Stimulated activated CD4-positive, alpha-beta T cell treated with anti-CD3 and anti-CD28 coated beads, Interleukin-1b, Interleukin-23, amount 100 ng/mL, for 24 hours (primary cell): ENCODE measurements at places on chromosomes 4 and X.

GRCh38 chrX:103628386-103629317 is at the start of gene TCEAL1:
TSS of gene TCEAL1 (plus strand) at chrX:103628975. CDS start at chrX:103629917, 942 bp downstream.
- no peak for DNase-seq

GRCh38 chr4:15139599-15139998 is 137.3 kb downstream of the CPEB2 start:
- DNase-seq, result no peak

DNA sequence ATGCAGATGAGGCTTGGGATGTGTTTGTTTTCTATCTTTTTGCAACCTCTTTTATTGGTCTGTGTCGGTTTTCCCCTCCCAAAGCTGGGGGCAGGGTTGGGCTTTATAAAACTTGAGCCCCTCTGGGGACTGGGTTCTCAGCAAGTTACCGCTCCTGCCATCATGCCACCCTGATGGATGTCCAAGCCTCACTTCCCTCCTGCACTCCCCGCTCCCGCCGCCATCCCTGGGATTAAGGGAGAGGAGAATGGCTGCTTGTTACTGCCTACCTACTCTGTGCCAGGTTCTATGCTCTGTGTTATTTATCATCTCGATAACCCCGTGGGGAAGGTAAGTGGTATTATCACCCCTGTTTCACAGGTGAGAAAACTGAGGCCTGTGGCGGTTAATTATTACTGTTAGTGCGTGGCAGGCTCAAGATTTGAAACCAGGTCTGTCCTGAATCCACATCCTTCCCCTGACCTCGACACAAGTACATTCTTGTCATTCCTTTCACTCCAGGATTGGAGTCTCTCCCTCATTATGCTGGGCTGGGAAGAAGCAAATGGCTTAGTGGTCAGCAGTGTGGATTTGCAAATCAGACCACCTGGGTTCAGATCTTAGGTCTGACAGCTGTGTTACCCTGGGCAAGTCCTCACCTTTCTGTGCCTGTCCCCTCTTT is 4.5 kb downstream of the UBA1 start:
- DNase-seq, result no peak

DNA sequence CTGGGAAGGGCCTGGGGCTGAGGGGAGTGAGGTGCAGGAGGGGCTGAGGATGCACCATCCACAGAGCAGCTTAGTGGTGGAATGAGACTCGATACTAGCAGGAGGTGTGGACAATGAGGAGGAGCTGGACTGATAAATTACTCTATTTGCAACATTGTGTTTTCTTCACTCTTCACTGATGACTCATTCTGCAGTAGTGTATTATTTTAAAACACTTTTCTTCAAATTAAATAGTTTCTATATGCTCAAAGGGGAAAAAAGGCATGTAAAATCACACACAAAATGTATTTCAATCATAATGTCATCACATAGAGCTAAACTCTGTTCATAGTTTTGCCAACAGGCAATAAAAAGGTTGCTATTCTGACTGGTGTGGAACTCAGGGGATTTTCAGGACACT is 467.0 kb upstream of the CTSO start:
- DNase-seq, result no peak

DNA sequence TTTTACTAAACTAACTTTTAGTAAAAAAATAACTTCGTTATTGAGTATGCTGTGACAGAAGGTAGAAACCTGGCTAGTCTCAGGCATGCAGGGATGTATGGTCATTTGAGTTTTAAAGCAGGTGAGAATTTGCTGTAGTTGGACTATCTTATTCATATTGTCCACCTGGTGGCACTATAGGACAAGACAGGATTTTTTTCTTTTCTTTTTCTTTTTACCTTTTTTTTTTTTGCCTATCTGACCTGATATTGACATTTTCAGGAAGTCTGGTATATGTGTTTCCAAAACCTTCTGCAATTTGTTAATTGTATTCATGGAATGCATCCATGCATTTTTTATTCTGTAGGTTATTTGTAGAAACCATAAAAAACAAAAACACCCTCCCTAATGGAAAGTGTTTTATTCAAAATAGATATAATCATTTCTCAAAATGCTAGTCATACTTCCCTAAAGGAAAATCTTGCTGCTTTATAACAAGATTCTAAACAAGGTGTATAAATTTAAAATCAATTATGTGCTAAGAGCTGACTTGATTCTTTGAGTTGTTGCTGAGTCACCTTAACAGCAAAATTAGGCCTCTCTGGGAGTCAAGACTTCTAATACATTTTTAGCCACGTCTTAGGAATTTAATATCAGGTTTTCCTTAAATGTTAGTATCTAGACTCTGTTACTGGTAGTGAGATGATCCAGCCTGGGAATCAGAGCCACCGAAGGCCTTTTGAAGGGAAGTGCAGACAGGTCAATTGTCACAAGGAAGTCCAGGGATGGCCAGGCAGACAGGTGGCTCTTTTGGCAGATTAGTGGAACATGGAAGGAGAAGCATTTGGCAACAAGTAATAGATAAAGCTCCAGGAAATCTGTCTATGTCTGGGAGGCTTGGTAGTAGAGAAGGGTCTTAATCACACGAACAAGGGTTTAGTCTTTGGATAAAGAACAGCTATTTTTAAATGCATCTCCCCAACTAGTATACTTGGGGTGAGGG is 201.3 kb upstream of the GNPDA2 start:
- no peak for DNase-seq

GRCh38 chr4:140633124-140633523 is 64.4 kb upstream of the UCP1 start:
- no peak for DNase-seq

DNA sequence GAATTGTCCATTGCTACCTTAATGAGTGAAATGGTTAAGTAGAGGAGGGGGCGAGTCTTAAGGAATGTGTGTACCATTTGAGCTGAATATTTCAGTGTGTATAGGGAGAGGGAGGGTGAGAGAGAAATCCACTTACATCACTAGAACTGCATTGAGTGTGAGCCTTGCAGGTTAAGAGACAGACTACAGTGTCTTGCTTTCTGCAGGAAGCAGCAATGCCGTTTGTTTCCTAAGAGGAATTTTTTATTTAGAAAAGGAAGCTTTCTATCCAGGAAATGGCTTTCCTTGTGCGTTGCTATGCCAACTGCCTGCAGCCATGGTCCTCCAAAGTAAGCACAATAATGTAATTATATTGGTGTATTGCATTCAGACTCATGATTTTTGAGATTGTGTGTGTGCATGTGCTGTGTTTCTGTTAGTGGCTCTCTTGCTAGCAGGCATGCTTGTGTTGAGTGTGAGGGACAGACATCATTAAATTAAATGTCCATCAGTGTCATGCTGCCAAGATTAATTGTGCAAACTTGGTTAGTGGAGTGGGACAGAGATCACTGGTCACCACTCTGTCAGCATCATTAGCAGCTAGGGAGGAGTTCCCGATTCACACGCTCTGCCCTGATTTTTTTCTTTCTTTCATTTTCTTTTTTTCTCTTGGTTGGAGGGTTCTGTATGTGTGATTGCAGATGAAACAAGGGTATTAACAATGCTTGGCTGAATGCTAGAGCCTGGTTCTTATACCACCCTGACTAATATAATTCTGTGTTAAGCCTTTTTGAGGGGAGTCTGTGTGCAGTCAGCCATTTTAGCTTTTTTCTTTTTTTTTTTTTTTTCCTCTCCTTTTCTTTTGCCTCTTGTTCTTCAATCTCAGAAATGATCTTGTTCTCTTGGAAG is 164.3 kb downstream of the RAPGEF2 start:
- no peak for DNase-seq

DNA sequence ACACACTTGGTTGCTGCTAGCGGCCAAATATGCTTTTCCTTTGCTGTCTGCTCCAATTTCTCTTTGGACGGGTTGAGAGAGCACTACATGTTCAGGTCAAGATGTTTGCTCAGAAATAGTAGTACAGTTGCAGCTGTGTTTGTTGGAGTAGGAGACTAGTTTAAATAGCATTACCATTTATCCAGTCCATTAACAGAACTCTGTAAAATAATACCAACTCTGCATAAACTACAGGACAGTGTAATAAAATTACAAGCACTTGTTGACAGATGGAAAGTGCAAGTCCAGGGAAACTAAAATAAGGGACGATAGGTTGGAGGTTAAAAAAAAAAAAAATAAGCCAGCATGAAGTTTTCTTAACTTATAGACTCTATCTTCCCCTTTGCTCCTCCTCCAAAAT is 20.2 kb downstream of the SLIT2 start:
- DNase-seq, result no peak

- DNase-seq, result no peak
Observed at GRCh38 chrX:56726605-56727004, 2.4 kb upstream of the NBDY start.

DNA sequence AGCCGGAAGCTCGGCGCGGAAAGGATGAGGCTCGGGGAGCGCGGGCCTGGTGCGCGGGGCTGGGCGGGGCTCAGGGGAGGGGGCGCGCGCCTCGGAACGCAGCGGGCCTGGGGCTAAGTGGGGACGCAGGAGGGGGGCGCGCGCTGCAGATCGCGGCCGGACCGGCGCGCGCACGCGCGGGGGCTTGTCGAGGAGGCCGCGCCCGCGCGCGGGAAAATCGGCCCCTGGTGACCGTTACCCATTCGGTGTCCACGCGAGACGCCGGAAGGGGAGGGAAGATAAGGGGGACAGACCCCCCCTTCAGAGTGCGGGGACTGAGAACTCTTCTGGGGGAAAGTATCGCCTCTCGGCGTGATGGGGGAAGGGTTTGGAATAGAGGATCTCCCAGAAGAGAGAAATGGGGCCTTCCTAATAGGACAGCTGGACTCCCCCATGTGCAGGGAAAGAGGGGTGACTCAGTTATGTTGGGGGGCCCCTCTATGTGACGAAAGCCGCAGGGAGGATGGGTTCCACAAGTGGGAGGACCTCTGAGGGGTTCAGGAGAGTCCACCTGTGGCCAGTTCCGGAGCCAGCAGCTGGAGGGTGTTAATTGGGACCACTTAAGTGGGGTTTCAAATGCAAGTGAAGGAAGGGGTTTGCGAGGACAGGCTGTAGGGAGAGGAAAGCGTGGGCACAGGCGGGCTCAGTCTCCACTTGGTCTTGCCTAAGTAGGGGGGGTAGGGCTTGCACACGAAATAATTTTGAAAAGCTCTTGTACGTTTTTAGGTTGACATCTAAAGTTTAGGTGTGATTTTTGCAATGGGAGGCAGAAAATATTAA is 584 bp downstream of the SUV39H1 start:
- no peak for DNase-seq

DNA sequence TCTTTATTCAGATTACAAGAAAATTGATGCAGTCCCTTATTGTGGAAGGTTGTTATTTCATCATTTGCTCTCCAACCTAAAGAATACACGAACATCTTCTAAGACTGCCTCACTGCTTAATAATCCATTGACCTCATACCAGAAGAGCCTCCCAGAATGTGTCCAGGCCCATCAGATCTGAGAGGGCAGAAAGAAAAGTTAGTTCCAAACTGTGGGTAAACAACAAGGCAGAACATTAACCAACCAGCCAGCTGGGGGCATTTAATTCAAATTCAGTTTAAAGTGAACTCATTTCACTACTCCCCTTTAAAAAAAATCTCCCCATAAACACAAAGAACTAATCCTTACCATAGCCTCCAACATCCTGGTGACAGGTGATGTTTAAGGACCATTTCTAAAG is 13.8 kb downstream of the GPC4 start:
- no peak for DNase-seq

DNA sequence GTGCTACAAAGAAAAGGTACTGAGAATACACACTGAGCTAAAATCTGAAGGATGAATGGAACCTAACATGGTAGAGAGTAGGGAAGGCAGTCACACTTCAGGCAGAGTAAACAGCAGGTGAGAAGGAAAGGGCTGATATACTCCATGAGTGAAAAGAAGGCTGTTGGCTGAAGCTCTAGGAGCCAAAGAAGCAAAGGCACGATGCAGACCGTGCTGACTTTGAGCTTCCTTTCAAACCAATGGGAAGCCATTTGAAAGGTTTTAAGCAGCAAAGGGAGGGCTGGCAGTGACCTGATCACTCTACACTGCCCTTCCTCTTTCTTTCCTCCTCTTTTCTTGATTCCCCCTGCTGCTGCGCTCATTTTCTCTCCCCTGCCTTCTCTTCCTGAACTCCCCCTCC is 66.4 kb downstream of the TMEM154 start:
- no peak for DNase-seq

DNA sequence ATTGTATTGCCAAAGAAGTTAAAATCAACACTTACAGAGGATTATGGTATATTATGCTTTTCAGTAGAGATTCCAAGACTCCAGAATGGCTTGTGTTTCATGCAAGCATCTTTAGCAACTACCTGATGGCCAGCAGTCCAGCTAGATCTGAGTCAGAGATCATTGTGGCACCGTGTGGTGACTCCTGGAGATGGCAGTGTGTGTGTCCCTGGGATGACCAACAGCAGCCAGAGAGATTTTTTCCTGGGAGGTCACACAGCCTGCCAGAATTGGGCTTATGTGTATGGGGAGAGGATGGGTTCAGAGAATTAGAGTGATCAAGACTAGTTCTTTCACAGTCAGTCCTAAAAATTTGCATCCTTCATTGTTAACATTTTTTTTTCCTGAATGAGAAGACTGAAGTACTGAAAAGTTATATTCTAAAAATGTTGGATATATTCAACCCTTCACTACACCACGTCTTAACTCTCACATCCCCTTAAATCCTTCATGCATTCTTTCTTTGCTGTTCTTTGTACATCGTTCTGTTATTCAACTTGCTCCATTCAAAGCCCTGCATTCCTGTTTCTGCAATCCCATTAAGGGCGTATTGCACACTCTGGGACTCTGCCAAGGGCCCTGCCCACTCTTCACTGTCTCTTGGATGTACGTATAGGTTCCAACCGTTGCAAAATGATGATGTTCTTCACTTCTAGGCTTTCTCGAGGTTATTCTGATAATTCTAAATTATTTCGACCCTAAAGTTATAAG is 12.4 kb downstream of the TENM3 start:
- no peak for DNase-seq

DNA sequence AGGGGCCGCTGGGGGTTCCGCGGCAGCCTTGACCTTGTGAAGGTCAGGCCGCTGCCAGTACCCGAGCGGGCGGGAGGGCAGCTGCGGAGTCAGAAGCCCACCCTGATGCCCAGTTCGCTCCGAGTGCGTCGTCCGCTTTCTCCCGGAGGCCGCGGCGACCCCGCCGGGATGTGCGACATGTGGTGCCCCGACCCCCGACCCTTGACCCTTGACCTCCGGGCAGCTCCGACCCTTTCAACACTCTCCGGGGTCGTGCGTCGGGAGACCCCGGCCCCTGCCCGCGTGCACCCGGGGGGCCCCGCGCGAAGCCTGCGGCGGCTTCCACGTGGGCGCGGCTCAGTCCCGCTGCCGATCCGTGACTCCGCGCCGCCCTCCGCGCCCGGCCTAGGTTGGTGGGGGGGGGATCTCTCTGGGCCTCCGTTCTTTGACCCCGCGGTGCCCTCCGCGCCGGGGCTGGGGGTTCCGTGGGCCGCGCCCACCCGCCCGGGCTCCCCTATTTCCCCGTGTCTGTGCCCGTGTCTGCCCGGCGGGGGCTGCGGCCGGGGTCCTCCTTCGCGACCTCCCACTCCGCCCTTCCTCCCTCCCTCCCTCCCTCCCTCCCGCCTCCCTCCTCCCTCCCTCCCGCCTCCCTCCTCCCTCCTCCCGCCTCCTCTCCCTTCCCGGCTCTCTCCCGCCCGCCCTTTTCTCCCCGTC is 609 bp upstream of the SLC25A6 start:
- DNase-seq, result no peak

DNA sequence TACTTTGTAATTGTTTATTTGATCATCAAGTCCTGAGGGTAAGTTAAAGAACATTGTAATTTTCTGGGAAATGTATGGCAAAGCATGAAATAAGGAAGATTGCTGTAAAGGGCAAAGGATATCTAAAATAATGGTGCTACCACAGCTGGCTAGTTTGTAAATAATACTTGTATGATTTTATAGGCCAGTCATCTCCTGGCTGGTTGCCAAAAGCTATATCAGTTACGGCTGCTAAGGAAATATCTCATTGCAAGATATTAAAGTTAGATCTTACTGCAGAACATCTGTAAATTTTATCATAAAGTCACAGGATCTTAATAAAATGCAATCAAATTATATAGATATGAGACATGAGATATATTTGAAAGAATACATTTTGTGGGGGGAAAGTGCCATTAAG is 150.8 kb upstream of the CXCL13 start:
- no peak for DNase-seq
